NCI-H524 (cell line): ENCODE measurements at places on chromosomes 11 and 22.

- no peak for DNase-seq
Observed at GRCh38 chr11:91219535-91219934, 996.7 kb upstream of the CHORDC1 start.

DNA sequence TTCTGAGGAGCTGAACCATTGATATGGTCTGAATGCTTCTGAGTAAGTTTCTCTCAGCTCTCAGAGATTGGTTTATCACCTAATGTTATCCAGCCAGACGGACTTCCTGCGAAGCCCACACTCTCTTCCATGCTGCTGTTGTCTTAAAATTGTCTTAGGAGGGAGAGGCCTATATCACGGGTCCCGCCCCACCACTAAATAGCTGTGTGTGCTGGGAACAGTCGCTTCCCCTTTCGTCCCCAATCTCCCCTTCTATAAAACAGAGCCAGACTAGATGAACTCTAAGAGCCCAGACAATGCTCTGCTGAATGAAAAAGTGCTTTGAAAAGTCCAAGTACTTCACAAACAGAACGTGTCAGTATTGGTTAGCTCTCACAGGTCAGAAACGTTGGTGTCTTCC, 81.4 kb upstream of the AKIP1 start:
- no peak for DNase-seq

GRCh38 chr11:82722231-82722630, 11.4 kb downstream of the FAM181B start:
- no peak for DNase-seq

GRCh38 chr11:27907530-27907929, 200.4 kb downstream of the KIF18A start:
- DNase-seq: no peak

DNA sequence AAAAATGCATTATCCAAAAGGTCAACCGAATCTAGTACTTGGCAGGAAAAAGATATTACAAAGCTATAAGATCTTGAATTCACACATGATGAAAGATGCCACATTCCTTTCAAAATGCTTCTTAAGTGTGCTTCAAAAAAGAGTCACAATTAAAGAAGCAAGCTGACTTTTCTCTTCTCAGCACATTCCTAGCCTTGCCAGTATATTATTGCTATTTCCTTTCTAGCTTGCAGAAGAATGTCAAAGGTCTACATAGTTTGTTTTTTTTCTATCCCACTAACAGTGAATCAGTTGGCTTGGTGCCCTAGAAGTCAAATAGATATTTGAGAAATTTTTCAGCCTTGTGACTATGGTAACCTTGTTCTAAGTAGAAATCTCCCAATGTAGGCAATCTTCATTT, 56.8 kb downstream of the GUCY1A2 start:
- no peak for DNase-seq

DNA sequence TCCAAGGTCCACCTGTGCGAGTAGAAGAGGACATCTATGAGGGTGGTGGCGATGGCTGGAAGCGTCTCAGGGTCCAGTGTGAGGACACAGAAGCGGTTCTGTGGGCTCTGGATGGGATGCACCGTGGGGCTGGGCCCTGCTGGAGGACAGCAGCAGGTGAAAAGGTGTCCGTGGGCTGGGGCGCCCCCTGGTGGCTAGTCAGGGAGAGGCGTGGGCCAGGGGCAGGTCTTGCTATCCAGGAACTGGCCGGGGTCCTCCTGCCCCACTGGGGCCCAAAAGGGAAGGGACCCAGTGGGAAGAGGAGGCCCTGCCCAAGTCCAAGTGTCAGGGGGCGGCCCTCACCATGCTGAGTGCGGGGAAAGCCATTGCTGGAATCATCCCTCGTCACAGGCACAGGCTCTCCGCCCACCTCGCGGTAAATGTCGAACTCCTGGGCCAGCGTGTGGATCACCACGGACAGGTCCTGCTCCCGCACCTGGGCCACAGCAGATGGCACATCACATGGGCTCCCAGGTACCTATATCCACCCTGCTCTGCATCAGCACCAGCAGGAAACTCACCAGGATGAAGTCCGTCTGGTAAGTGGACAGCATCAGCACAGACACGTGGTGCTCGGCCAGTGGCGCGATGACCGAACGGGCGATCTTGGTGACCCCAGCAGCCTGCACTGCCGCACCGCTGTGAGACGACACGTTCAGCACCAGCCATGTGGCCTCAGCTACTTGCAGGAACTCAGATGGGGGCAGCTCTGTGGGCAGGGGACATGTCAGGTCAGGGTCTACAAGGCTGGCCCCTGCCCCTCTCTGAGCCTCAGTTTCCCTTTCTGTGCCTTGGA, 2.3 kb downstream of the CASTOR1 start:
- DNase-seq: peak; percentile 45

GRCh38 chr11:65793625-65794400, 7.0 kb downstream of the OVOL1 start:
- no peak for DNase-seq
